Anterior cingulate cortex (tissue), 58 donors: ENCODE measurements at places on chromosomes 3 and 15.

- DNase-seq, result no peak
Measured at GRCh38 chr15:87777054-87777561, 479.4 kb downstream of the NTRK3 start.

GRCh38 chr3:1195947-1196346 is 103.1 kb downstream of the CNTN6 start:
- no peak for DNase-seq

- no peak for DNase-seq
Measured at GRCh38 chr3:18249126-18249525, 176.0 kb downstream of the SATB1 start.

DNA sequence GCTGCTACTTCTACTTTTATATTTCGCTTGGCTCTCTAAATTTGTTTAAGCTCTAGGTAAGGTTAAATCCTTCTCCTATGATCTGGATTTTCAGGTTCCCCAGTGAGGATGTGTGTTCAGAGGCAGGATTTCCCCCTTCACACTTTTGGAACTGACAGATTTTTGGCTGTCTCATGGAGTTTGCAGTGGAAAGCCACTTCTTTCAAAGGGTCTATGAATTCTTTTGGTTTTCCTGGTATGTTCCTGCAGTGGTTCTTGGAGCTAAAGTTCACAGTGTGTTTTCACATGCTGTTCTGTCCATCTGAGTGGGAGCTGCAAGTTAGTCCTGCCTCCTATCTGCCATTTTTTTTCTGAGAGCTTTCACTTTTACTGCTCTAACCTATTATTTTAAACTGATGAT is 21.6 kb upstream of the TIGIT start:
- DNase-seq, result no peak

DNA sequence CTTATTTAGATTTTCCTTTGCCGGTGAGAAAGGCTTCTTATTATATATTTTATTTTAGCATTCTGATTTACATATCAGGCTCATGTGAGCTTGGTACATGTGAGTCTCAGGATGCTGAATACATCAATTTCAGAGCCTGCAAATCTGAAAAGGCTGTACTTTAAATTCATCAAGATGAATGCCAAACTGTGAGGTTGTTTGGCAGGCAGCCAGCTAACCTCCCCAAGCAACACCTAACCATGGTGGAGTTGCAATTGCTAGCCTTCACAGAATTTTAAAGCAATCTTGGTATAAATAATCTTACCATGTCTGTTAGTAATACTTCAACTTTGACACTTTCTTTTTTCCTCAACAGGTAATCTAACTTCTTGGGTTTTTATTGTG is 252.5 kb downstream of the CDIN1 start:
- no peak for DNase-seq

GRCh38 chr15:81492331-81492968 is 118.4 kb upstream of the TMC3 start:
- no peak for DNase-seq

DNA sequence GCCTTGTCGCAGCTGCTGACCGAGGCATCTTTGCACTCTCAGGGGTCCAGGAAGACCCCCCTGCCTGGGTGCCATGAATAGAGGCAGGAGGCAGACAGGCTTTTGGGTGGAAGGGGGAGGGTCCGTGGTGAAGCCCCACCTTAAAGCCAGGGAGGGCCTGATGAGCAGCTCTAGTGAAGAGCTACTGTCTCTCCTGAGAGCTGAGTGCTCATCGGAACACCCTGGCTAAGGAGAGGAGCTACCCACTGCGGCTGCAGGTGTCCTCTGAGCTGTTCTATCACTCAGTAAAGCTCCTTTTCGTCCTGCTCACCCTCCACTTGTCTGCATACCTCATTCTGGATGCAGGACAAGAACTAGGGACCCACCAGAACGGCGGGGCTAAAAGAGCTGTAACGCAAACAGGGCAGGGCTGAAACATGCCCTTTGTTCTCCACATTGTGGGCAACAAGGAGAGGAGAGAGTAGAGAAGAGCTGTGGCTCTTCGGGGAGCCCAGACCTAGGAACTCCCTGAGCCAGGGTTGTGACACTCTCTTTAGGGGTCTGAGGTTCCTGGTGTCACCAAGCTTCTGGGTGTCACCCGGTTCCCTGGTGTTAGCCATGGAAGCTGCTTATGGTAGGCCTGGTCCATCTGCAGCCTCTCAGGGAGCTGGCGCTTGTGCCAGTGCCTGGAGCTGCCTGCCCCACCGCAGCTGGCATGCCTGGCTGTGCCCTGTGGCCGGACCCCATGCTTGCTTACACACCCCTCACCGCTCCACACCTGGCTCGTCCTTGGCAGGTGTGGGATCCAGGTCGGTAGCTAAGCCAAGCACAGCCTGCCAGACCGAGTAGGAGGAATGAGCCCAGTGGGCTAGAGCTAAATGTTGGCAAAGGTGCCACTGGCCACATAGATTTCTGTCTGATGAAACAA is 26.2 kb upstream of the TFG start:
- no peak for DNase-seq

GRCh38 chr15:29990954-29991353 is 91.8 kb upstream of the GOLGA8J start:
- DNase-seq, result no peak

DNA sequence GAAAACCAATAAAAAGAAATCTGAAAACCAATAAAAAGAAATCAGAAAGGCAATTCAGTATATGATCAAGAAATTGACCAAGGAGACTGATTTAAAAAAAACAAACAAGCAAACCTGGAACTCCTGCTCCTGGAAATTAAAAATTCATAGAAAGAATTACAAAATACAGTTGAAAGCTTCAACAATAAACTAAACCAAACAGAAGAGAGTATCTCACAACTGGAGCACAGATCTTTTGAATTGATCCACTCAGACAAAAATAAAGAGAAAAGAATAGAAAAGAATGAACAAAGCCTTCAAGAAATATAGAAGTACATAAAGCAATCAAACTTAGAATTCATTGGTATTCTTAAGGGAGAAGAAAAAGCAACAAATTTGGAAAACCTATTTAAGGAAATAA is 271.4 kb downstream of the MBNL1 start:
- no peak for DNase-seq

GRCh38 chr3:181629029-181629428 is 82.7 kb upstream of the SOX2 start:
- DNase-seq, result no peak

DNA sequence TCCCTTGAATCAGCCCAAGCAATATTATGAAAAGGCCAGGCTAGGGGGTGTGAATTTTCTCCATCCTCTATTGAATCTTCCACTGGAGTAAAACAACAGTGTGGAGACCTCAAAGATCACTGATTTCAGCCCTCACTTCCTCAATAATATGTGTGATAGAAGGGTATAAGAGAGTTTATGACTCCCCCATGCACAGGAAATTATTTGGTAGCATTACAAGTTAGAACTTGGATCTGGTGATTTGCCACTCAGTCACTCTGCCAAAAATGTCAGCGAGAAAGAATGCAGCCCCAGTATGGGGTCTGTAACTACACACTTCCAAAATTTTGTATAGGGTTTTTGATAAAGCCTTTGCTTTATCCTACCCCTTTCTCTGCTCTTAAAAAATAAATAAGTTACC is 81.0 kb upstream of the KCNMB2 start:
- no peak for DNase-seq

- no peak for DNase-seq
Measured at GRCh38 chr3:176663837-176664831, 533.1 kb downstream of the TBL1XR1 start.

- no peak for DNase-seq
Measured at GRCh38 chr3:140147965-140148490, 213.0 kb downstream of the CLSTN2 start.

- no peak for DNase-seq
Measured at GRCh38 chr15:51861557-51862359, 32.3 kb downstream of the TMOD3 start.
